HAP-1 (cell line): ENCODE measurements at places on chromosomes 7 and 10.
A peak's percentile ranks its signal among the peaks of the same experiment; 100 is the strongest.

DNA sequence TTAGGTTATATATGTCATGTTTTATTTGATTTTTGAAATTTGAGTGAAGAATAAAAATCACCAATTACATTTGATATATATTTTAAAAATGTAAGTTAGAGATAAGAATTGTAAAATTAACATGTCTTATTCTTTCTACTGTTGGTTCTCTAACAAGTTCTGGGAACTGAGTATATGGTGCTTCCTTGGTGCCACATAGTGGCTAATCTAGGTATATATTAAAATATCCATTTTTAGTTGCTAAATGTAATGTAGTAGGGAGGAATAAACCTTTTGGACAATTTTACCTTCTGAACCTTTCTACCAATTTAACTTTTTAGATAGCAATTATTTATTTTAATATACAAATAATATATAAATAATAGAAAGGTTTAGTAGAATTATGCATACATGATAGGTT is 17.5 kb downstream of the CFAP69 start:
- peak; percentile 47 for DNase-seq

DNA sequence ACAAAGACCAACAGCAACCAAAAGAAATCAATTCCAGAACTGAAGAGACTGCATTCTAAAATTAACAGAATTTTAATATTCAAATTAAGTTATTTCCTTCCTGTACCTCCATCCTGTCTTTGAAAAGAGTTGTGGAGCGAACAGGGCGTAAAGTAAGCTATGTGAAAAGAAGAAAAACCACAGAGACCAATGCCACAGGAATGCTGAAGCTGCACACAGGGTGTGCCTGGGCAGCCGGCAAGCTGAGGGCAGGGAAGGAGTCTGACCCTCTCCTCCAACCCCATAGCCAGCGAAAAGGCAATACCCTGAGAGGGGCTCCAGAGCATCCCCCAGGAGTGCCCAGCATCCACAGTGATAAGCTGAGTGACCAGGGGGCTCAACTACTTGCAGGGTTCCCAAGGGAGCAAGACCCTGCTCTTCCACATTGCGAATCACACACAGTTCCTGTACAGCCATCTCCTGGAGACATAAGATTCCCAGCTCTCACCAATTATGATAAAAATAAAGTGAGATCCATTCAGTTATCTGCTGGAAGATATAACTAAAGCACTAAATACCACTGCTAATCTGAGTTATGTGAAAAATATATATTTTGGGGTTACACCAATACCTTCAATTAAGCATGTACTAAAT is 93.8 kb downstream of the PARD3 start:
- DNase-seq = no peak

DNA sequence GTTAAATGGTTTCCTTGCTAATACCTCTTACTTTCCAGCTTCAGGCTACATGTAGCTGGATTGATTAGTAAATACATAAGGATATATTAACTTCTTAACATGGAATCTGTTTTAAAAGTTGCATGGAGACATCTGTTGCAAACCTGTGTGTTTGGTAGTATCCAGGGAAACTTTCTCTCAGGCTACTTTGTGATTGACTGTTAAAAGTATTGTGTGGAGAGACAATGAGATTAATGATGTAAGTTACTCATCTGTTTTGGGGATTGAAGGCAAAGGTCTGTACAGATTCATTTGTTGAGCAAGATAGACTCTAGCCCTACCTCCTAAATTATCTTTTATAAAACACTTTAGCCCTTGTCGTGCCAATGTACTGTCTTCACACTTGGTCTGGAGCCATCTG is 6.6 kb downstream of the CREB5 start:
- no peak for DNase-seq

GRCh38 chr10:99982728-99983127 is 27.0 kb downstream of the DNMBP start:
- no peak for DNase-seq

- no peak for DNase-seq
Observed at GRCh38 chr7:132232406-132232805, 343.9 kb downstream of the PLXNA4 start.

- no peak for DNase-seq
Observed at GRCh38 chr7:13946181-13946580, 43.3 kb downstream of the ETV1 start.

DNA sequence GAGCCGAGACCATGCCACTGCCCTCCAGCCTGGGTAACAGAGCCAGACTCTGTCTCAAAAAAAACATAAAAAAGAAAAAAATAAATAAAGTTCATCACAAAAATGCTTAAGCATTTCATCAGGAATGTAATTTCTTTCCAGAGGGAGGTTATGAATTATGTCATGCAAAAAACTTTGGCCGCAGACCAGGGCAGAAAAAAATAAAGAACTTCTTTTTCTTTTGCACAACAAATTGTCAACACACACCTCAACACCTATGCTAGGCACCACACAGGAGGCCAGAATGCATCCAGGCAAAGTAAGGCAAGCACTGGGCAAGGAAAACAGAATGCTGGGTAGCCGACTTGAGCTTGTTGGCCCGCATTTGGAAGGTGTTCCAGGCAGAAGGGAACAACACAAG is 3.9 kb downstream of the C10orf62 start:
- DNase-seq = no peak

DNA sequence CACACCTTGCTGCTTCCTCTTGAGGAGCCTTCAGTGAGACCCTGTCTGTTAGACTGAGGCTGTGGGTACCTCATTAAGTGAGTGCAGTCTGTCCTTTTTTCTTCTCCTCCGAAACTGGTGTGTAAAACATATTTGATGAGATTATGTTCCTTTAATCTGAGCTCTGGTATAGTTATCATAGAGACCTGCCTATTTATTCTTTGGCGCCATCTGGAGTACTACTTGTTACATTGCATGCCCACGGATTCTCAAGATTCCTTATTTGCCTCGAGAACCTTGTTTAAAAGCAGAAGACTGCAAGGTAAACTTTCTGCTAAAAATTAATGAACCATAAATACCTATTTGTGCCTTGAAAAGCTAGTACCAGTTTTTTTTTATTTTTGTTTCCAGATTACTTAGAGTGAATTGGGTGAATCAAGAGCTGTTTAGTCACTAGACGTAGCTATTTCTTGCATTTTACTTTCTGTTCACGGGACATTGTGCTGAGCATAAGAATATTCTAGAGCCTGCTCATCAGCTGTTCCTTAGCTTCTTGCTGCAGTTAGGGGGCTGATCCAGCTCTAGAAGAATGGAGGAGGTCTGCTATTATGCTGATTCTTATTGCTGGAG is 16.9 kb upstream of the STMP1 start:
- DNase-seq = no peak

- DNase-seq = no peak
Observed at GRCh38 chr7:19621740-19622139, 87.1 kb downstream of the POLR1F start.

- no peak for DNase-seq
Observed at GRCh38 chr10:114911052-114911711, 26.8 kb upstream of the TRUB1 start.
